ENCODE measurements at places on chromosomes 5 and 9.

GRCh38 chr5:163649514-163649913 is 144.1 kb downstream of the MAT2B start:
- no peak for DNase-seq

DNA sequence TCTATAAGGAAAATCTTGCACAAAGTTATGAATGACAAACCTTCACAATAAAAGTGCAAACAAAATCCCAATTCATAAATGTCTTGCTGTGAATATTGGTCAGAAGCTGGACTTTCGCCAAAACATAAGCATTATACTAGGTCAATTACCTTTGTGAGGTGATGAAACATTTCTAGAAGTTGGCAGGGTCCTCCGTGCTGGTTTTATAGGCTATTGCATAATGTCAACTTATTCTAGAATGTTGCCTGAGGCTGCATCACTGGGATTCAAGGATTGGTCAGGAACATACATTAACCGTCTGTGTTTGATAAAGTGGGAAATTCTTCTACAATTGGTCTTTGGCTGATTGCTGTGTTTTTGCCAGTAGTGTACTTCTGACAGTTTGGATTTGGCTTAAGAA is 49.8 kb upstream of the PALM2AKAP2 start:
- DNase-seq, result no peak

GRCh38 chr5:118984602-118985001 is 3.7 kb downstream of the DTWD2 start:
- no peak for DNase-seq

DNA sequence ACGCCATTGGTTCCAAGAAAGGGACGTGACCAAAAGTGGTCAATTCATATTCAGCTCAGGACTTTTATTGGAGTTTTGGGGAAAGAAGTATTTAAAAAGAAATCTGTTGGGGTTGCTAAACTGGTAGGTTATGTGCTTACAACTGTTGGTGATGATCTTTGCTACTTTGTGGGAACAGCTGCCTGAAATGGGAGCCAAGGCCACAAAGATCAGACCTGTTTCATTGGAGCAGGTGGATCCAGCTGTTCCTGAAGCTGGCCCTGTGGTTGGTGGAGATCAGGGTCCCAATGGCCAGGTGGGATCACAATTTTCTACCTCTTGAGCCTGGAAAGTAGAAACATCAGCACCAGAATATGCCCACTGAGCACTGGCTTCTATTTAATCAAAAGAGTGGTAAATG is 144.5 kb downstream of the PSAT1 start:
- DNase-seq, result no peak

All from anterior cingulate cortex (tissue), 58 donors.